CD4-positive, alpha-beta T cell treated with Interferon alpha-2 for 1 hour (primary cell): ENCODE measurements at places on chromosomes 3 and 15.

DNA sequence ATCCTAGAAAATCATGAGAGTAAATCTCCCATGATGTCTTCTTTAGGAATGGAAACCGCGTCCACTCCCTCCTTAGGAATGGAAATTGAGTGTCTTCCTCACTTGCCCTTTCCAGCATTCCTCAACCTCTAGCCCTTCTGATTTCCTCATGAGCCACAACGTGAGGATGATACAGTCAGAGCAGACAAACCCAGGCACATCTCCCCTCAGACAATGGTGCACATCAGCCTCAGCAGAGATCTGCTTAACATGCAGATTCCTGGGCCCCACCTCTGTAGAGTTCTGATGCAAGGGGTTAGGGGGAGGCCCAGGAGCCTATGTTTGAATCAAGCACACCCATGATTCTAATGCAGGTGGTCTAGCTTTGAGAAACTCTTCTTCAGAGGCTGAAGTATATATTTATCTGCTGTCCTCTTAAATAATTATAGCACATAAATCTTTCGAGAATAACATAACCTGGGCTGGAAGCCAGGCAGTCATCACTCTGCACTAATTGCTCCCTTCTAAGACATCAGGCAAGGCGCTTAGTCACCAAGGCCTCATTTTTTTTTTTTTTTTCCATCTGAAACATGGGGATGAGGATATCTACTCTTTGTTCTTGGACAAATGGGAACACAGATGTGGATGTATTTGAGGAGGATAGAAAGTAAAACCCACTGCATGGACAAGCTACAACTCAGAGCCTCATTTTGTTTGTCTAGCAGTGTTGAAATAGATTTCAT lies 81.7 kb downstream of the PRICKLE2 start:
- no peak for DNase-seq

- DNase-seq = no peak
Observed at GRCh38 chr3:7977245-7978086, 524.2 kb upstream of the LMCD1 start.

DNA sequence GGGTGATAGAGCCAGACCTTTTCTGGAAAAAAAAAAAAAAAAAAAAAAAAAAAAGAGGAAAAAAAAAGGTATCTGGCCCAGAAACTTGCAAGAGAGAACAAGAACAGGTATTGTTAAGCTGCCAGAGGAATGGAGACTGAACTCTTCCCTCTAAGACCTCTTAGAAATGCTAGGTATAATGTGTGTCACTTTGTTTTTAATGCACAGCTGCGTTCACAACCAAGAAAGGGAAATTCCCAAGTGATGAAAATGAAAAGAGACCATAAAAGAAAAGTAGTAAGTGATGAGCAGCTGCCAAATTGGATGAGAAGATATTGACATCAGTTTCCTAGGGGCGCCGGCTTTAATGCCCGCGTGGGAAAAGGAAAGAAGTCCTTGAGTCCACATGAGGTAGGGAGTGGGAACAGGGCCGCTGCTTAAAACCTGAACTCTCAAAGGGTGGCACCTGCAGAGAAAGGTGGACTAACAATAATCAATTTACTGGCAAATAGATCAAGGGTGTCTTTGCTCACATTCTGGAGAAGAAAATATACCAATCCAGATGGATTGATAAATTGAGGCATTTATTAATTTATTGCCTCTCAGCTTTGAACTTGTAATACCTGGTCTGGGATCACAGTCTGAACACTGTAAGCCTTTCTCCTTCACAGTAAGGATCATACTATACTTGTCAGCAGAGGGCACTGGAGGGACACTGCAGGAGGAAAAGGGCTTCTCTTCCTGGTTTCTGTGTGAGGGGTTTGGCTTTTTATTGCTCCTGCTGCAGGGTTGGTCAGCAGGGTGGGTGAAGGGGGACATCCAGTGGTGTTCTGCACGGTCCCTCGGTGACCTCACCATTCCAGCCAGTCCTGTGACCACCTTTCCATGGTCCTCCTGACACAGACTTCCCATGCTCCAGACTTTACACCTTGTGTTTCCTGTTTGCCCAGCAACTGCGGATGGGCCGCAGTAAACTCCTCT lies 131.6 kb downstream of the AQP9 start:
- DNase-seq = peak; percentile 57

DNA sequence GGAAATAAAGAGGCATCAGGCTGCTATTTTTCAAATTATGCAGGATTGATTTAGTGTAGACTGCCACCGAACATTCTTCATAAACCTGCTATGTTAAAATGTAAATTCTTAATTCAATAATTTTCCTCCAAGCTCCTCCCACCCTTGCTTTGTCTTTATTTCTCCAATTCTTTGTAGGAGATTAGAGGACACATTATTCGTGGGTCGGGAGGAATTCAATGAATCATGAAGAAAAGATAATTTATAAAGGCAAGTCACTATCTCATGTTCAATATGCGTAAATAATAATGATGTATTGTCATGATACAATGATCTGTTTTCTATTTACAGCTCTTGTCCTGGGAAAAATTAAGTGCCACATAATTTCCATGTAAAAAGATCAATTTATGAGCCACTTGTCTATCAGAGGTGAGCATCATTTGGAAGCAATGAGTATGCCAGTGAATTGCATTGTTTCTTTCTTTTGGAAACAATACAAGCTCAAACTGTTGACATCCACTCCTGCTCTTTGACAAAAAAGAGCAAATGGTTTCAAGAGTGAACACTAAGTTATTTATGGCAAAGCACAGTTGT lies 148.0 kb upstream of the MITF start:
- DNase-seq = no peak

GRCh38 chr3:108131475-108132134 lies 40.8 kb upstream of the CD47 start:
- no peak for DNase-seq

GRCh38 chr3:123759311-123759710 lies 124.8 kb downstream of the MYLK start:
- no peak for DNase-seq

DNA sequence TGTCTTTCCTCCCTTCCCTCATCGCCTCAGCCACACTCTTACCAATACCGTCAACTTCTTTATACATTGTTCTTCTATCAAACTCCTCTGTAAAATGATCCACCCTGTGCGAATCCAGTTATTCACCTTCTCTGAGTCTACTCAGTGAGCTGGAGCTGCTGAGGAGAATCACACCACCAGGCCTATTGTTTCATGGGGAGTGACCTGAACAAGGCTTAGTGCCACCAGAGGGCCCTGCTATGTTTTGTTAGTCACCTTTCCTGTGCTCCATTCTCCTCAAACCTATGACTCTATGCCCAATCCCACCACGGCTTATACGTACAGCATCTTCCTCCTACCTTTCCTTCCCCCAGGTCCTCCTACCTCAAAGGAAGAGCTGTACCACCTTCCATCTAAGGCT lies 50.4 kb upstream of the MED12L start:
- DNase-seq = no peak

GRCh38 chr15:37219211-37219701 lies 118.9 kb upstream of the MEIS2 start:
- DNase-seq = no peak

DNA sequence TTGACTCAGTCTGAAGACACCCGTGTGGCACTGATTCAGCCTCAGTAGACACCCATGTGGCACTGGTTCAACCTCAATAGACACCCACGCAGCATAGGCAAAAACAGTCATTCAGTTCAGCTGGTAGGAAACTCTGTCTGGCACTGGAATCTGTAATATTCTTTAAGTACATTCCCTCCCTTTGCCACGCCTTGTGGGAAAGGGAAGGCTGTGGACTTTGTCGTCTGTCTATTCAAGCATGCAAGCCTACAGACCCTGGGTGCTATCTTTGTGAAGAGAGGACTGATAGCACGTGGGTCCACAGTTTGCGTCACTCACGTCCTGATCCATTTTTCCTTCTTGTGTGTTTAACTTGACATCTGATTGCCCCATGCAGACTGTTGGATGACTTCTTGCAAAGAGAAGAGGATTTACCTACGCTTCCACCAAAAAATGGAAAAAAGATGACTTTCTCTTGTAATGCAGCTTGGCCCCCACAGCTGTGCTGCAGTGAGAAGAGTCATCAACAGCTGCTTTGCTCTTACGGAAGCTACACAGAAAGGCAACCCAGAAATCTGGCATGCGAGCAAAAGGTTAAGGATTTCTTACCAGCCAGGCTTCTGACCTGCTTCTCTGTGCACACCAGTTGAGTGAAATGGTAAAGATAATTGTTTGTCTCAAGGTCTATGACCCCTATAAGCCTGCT lies 278.1 kb downstream of the ULK4 start:
- no peak for DNase-seq

- no peak for DNase-seq
Observed at GRCh38 chr3:70108072-70108471, 108.5 kb downstream of the SAMMSON start.

DNA sequence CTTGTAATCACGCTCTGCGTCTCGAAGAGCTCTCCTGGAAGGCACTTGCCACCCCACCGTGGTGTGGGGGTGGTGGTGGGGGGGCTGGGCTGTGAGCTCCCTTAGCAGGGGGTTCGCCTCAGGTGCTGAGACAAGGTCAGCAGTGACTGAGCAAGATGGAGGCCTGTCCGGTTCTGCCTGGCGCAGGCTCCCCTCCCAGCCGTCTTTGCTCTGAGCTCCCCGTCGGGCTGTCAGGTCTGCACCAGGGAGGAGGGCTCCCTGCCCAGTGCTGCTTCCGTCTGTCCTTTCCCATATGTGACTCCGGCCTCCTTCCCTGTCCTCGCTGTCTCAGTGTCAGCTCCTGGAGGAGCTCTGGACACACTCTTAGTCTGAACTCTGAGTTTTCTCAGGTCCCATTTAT lies 80.0 kb downstream of the PLXNA1 start:
- no peak for DNase-seq

DNA sequence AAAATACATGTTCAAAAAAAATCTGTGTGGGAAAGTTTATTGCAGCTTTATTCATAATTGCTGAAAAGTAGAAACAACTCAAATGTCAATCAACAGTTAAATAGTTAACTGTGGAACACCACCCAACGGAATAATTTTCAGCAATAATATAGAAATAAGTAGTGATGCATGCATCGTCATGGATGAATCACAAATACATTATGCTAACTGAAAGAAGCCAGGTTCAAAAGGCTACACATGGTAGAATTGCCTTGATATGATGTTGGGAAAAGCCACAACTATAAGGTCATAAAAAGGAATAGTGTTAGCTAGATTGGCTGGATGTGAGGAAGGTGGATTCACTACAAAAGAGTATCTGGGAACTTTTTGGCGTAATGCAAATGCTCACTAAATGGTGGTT lies 82.0 kb downstream of the GMNC start:
- DNase-seq = no peak

- no peak for DNase-seq
Observed at GRCh38 chr15:68249058-68249713, 19.7 kb upstream of the CLN6 start.

- DNase-seq = no peak
Observed at GRCh38 chr3:142958707-142959106, 4.8 kb downstream of the PAQR9 start.

DNA sequence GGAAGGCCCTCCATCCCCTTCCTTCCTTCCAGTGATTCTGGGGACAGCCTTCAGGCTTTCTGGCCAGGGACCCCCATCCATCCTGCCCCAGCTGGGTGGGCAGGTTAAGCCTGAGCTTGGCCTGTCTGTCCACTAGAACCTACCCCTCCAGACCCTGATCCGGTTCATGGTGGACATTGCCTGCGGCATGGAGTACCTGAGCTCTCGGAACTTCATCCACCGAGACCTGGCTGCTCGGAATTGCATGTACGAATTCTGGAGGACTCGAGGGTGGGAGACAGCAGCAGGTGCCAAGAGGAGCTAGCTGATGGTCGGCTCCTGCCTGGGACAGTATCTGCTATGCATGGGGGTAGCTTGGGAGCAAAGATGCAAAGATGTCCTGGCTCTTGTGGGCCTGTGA lies 13.9 kb downstream of the TYRO3 start:
- no peak for DNase-seq

DNA sequence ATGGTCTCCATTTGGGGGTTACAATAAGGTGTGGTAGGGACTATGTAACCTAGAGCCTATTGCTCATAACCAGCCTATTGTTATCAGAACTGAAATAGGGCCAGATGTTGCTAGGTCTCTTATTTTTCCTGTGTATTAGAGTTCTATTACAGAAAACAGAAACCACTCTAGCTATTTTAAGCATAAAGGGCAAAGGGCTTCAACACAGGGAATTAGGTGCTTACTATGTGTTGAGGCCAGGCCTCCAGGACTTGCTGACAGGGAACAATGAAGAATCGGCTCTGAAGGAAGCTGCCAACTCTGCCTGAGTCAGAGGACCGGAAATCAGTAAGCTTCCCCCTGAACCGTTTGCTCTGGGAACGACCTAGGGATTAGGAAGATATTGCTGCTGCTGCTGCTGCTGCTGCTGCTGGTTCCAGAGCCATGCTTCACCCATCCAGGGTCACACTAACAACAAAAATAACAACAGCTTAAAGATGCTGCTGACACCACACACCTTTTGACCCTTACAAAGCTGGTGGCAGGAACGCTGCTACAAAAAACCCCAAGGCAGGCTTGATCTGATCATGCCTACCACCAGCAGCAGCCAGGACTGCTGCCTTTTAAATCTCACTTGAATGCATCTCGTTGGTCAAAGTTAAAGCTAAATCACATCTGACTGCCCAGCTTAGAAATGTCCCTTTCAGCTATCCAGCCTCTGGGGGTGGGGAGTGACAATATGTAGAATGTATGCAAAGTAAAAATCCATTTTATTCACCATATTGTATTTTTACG lies 276.9 kb upstream of the IL12A start:
- DNase-seq = no peak

DNA sequence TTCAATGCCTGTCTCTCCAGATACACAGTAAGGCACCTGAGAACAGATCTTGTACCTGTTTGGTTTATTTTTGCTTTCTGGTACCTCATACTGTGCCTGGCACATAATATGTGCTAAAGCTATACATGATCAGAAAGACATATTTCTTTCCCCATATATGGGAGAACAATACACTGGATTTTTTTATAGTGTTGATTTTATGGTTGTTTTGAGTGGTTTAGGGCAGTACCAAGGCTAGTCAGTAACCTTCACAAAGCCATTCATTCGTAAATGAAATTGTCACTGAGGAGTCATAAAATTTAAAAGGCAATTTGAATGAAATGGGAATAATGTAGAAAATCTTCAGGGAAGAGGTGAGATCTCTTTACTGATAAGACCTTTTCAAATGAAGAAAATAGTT lies 810.2 kb downstream of the TUSC7 start:
- no peak for DNase-seq

DNA sequence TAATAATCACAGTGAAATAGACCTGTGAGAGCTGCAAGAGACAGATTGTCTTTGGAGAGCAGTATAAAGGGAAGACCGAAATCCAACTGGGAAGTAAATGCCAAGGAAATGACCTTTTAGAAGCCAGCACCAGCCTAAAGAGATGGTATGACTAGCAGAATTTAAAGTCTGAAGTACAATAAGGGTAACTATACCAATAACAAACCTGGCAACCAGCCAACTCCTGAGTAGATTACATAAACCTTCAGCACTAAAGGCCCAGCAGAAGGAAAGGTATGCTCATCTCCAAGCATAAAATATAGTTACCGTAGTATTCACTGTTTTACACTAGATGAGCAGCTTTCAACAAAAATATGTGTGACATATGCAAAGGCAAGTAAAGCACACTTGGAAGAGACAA lies 155.1 kb upstream of the SATB1 start:
- DNase-seq = no peak

- no peak for DNase-seq
Observed at GRCh38 chr15:80942266-80942665, 47.4 kb downstream of the MESD start.

GRCh38 chr3:113268942-113269341 lies 57.6 kb downstream of the BOC start:
- no peak for DNase-seq

- no peak for DNase-seq
Observed at GRCh38 chr3:155323063-155323666, 29.7 kb upstream of the STRIT1 start.

GRCh38 chr15:62913246-62913645 lies 129.3 kb upstream of the TPM1 start:
- DNase-seq = no peak
